ENCODE measurements at places on chromosomes 16 and 17.

DNA sequence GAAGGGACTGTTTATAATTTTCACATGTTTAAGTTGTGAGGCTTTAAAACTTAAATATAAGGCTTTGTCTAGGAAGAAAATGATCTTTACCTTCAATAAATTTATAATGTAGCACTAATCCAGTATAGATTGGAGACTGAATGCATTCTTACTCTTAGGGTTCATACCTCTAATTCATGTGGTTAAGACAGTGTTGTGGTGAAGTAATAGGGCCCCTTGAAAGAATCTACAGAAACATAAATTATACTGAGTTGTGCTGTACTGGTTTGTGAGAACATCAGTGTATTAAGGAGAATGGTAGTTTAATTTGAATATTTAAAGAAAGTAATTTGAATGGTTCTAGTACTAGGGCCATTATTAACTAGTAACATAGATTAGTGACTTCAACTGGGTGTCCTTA, 13.7 kb downstream of the HAPSTR1 start:
- no peak for DNase-seq

- no peak for DNase-seq
Measured at GRCh38 chr17:73498176-73498575, 146.1 kb downstream of the SDK2 start.

- DNase-seq, result no peak
Measured at GRCh38 chr17:38885728-38886642, 16.1 kb downstream of the LASP1 start.

- no peak for DNase-seq
Measured at GRCh38 chr16:1345087-1345486, 6.6 kb downstream of the TSR3 start.

DNA sequence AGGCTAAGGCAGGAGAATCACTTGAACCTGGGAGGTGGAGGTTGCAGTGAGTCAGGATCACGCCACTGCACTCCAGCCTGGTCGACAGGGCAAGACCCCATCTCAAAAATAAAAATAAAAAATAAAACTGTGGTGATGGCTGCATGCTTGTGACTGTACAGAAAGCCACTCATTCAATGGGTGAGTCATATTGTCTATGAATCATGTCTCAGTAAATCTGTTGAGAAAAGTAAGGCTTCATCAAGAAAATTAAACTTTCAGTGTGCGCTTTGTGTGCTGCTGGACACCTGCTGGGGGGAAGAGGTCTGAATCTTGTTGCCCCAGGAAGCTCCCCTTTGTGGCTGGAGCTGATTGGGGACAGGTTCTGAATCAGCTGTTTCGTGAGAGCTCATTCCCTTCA, 11.3 kb downstream of the NUBP1 start:
- no peak for DNase-seq

Data from esophagus muscularis mucosa (tissue), 4 donors.